Left hindlimb (tissue), 1 donor: ENCODE measurements at places on chromosomes 2 and 18.
A peak's percentile ranks its signal among the peaks of the same experiment; 100 is the strongest.

GRCh38 chr2:101737478-101738255 lies 40.2 kb downstream of the MAP4K4 start:
- no peak for DNase-seq

DNA sequence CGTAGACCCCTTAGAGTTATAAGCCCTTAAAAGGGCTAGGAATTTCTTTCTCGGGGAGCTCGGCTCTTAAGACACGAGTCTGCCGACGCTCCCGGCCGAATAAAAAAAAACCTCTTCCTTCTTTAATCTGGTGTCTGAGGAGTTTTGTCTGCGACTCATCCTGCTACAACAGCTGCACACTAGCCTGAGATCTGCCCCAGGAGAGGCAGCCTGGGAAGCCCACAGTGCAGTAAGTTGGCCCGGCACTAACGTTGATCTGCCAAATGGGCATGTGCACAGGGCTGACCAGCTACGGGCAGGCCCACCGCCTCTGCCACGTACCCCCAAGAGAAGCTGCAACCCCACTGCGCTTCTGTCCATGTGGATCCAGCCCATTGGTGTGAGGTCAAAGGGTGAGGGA lies 8.4 kb upstream of the LIMS2 start:
- DNase-seq: no peak

- no peak for DNase-seq
These were observed 24.2 kb downstream of the NEU4 start for GRCh38 chr2:241833101-241833663.

DNA sequence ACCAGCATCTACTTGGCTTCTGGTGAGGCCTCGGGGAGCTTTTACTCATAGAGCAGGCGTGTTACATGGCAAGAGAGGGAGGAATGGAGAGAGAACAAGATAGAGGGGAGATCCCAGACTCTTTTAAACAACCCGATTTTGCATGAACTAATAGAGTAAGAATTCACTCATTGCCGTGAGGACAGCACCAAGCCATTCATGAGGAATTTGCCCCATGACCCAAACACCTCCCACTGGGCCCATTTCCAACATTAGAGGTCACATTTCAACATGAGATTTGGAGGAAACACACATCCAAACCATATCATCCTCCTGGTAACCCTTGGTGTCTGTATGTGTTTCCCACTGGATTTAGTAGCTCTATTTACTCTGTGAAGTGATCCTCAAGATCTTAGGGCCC lies 249.9 kb upstream of the SP5 start:
- no peak for DNase-seq

DNA sequence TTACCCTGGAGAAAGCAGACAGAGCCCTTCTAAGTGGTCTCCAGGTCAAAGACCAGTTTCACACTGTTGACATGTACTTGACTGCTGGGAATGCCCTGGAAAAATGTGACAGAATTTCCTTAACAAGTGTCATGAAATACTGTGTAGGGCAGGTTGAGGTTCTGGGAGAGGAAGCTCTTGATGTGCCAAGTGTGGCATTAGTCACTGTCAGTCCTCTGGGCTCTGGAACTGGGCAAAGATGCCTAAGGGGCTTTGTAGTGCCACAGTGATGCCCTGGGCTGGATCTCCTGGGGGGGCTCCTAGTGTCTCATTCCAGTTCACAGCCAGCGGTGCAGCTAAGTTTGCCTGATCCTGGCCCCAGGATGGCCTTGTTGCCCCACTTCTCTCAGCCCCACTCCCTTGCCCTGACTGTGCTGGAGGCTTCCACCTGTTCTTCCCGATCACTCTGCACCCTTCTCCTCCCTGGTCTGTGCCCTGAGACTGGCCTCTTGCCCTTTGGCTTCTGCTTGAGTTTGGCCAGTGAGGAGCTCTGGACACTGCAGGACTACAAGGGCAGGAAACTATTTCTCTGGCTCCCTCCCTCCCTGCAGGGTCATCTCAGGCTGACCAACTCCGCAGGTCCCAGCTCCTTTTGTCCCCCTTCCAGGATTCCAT lies 27.0 kb upstream of the FAM124B start:
- DNase-seq: no peak

DNA sequence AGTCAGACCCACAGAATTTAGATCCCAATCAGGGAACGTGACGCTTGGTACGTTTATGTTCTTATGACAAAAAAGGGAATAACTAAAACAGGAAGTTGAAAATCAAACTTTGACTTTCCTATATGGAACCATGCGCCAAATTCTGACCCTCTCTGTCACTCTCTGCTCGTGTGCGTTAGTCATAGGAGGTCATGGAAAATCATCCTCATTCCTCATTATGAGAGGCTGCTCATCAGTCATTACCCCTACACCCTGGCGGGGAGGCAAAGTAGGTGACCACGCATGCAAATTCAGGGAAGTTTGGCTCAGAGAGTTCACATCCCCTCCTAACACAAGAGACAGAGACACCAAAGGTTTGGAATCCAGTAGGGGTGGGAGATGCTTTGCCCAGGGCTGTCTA lies 15.5 kb downstream of the IL1F10 start:
- no peak for DNase-seq

- DNase-seq: no peak
These were observed 31.2 kb downstream of the RBM45 start for GRCh38 chr2:178143481-178143880.

DNA sequence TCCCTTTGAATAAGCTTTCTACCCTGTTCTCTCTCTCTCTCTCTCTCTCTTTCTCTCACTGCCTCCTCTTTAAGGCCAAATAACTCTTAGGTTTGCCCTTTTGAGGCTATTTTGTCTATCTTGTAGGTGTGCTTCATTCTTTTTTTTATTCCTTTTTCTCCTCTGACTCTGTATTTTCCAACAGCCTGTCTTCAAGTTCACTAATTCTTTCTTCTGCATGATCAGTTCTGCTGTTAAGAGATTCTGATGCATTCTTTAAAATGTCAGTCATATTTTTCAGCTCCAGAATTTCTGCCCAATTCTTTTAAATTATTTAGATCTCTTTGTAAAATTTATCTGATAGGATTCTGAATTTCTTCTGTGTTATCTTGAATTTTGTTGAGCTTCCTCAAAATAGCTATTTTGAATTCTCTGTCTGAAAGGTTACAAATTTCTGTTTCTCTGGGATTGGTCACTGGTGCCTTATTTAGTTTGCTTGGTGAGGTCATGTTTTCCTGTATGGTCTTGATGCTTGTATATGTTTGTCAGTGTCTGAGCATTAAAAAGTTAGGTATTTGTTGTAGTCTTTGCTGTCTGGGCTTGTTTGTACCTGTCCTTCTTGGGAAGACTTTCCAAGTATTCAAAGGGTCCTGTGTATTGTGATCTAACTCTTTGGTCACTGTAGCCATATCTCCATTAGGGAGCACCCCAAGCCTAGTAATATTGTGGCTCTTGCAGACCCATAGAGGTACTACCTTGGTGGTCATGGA lies 35.4 kb upstream of the DYNC1I2 start:
- no peak for DNase-seq

DNA sequence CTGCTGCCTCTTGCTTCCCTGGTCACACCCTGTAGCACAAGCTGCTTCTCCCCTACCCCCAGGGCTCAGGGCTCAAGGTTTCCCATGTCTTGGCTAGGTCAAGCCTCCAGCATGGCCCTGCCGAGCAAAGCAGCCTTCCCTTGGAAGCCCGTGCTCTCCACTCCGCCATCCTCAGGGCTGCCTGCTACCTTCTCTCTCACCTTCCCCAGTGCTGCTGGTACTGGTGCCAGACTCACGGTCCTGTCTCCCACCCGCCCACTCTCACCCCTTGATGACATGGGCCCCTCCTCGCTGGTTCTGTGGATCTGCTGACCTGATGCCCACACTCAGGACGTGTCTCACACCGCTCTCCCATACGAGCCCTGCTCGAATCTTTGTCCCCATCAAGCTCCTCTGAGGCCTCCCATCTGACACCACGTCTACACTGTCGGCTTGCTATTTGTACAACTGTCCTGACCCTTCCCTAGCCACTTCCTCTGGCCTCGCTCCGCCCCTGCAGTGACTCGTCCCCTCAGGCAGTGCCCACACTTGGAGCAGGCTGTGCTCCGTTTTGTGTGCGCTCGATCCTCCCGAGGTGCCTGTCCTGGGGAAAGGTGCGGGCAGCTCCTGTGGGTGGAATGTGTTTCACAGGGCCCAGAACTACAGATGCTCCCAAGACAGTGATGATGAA lies 49.9 kb downstream of the ZAP70 start:
- no peak for DNase-seq

DNA sequence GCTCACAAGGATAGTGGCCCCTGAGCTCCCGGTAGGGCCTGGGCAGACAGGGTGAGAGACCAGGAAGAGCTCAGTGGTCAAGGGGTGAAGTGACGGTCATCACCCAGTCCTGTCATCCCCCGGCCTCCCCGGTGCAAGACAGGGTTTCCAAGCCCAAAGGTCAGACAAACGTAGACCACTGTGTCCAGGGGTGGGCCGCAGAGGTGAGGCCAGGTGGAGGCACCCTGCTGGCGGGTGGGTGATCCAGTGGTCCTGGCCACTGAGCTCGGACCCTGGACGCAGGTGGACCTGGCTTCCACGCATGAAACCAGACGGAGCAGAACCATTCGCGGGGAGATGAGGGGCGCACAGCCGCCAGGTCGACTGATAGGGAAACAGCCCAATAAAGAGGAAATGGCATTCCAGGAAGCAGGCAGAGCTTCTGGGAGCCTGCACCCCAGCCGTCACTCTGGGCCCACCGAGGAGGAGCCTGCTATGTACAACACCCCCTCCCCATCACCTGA lies 14.4 kb upstream of the SNED1 start:
- peak; percentile 25 for DNase-seq

GRCh38 chr2:124165698-124166097 lies 140.6 kb downstream of the CNTNAP5 start:
- DNase-seq: no peak

GRCh38 chr18:23356915-23357601 lies 96.0 kb upstream of the RIOK3 start:
- DNase-seq: no peak

GRCh38 chr2:164495491-164496223 lies 125.6 kb downstream of the GRB14 start:
- no peak for DNase-seq

DNA sequence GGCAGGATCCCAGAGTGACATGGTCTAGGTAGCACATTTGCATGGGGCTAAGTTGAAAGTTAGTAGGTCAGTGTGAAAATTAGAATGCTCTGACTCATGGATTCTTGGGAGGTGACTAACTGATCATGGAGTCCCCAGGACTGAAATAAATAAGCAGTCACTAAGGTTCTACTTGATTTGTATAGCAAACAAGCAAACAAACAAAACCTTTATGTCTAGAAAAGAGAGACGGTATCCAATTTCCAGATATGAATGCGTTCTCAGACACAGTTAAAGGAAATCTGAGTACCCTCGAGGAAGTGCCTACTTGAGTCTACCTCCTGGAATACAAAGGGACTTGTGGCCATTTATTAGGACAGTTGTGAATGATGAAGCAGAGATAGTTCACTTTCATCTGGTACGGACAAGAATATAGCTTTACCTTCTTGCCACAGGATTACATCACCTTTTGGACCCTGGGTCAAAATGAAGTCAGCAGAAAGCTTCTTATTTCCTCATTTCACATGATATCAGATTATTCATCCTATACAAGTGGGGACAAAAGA lies 54.3 kb upstream of the AGPS start:
- no peak for DNase-seq

- DNase-seq: no peak
These were observed 79.6 kb upstream of the DNMT3A start for GRCh38 chr2:25421289-25421688.

- DNase-seq: no peak
These were observed 27.8 kb downstream of the RTP5 start for GRCh38 chr2:241897231-241897916.

GRCh38 chr2:163647300-163647699 lies 88.5 kb downstream of the FIGN start:
- no peak for DNase-seq

DNA sequence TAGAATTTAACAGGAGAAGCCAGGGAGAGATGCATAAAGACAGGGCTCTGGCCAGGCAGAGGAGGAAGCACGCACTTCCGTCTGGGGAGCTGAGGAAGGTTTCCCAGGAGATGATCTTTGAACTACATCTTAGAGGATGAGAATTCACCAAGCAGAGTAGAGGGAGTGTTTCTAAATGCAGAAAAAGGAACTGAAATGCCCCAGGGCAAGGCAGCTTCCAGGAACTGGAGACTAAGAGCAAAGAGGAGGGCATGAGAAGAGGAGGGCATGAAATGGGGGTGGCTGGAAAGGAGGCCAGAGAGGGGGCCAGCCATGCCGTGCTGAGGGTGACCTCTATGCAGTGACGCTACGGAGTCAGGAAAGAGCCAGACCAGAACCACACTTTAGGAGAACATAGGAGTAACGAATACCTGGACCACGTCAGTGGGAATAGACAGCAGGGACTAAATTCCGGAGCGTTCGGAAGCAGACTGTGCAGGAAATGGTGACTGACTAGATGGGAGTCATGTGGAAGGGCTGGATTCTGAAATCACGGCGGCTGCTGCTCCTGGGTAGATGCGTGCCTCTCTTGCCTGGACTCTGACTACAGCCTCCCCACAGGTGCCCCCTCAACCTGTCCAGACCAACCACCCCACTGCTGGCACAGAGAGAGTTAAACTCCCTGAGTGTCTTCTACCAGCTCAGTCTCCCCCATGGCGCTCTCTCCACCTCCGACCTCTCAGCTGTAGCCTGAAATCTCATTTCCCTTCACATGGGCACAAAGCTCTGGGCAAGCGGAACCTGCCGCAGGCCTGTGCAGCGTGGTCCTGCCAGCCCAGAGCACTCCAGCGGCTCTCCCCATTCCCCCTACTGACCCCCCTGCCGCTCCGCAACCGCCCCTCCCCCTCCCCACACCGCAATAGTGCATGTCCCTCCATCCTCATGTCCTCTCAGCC lies 87.0 kb upstream of the RTN4 start:
- DNase-seq: no peak

DNA sequence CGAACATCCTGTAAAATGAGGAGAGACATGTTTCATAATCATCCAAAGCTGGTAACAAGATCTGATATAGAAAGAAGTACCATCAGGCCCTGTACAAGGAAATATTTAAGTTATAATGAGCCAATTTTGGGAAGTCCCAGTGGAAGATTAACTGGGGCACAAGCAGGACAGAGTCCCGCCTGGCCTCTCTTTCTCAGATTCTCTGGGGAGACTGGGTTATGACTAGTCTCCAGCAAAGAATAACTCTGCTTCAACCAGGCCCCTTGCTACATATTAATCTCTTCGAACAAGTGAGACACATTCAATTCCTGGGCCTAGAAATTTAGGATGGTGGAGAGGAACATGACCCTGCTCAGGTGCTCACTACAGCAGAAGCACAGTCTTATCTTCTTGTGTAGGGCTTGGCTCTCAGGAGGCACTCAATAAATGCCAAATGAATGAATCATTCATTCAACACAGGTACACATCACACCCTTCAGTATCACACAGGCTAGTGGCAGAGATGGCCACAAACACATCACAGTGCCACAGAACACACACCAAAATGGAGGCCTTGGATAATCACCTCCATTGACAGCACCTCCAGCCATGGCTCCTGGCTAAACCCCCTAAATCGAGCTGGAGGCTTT lies 46.4 kb upstream of the RNF152 start:
- no peak for DNase-seq

- DNase-seq: no peak
These were observed 53.7 kb downstream of the EHD3 start for GRCh38 chr2:31287654-31288053.
